WTC11 (cell line): ENCODE measurements at places on chromosomes 7 and 10.

DNA sequence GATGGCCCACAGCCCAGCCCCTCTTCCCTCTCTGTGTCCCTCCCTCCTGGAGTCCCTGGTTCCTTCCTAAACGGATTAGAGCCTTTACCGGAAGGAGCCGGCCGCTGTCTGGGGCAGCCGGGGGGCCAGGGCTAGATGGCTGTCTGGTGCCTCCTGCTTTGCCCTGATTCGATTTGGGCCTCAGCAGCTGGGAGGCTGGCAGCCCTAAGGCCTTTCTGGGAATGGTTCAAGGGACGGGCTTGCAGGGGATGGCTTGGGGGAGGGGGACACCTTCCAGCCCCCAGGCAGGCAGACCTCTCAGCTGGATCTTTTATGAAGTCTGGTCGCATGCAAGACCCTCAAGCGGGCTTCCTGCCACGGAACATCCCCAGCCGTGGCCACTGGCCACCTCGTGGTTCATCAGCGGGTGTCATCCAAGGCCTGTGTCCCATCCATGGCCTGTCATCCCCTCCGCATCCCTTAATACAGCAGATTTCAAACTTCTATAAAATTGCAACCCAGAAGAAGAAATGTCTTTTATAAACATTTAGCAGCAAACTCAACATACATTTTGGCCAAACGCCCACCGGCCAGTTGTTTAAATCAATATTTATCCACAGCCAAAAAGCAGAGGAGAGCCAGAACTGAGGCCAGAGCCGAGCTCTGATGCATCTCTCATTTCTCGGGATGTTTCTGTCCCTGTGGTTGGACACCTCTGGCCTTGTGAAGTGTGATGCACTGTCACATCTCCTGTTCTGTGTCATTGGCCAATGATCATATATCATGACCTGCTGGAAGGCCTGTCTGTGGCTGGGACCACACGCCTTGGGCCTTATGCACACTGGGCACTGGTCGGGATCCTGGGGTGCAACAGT, 52.0 kb downstream of the GTF2IRD1 start:
- no peak for DNase-seq

DNA sequence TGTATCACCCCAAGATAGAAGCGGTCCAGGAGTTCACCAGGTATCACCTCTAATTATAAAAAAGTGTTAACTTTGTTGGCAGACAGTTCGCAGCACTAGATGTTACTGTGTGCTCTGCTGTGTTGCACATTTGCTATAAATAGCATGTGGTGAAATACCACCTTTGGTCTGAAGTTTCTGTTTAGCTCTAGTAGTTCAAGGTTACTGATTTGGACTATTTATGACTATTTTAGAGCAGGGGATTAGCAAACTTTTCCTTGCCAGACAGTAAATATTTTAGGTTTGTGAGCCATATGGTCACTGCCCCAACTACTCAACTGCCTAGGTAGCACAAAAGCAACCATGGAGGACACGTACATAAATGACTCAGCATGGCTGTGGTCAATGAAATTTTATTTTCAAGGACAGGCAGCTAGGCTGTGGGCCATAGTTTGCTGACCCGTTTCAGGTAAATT, 16.5 kb downstream of the DENND10 start:
- DNase-seq = no peak

DNA sequence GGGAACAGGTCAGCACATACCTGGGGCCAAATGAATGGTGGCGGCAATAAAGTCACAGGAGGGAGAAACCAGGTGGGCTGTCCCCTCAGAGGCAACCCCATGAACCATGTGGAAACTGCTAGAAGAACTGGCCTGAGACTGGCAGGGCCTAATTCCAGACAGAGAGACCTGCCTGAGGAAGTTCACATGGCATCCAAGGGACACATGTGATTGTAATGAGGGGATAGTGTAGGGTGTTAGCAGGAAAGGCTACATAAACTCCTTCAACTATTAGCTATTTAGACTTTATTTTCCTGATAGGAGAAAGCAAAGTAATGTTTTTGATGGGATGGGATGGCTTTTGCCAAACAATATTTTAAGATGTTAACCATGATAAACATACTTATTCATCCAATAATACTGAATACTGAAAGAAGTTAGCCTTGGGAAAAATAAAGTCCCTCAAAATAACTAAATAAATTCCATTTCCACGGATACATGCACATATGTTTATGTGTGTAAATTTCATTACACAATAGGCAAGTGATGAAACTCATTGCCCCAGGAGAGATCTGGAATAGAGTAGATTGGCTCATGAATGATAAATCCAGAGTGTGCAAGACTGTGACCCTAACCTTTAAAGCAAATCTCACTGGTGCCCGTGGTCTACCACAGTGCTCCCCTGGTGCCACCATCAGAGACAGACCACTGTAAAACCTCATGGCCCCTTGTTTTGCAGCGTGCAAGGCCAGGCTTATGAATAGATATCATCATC, 137.0 kb downstream of the NRF1 start:
- DNase-seq = no peak

- no peak for DNase-seq
Observed at GRCh38 chr7:33452805-33453502, 323.6 kb downstream of the BBS9 start.

DNA sequence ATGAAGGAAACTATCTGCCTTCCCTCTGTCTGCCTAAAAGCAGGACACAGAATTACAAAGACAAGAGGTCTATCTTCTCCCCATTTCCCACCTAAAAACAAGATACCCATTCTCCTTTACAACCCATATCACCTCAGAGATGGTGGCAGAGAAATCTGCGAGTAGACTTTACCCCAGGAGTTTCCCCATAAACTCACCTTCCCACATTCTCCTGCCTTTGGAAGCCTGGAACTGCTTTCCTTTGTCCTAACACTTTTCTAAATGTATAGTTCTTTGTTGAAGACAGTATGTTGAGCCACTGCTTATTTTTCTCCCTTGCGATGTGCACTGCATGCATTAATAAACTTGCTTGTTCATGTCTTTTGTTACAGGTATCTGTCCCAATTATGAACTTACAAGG, 8.0 kb downstream of the SHTN1 start:
- no peak for DNase-seq
